ENCODE measurements at places on chromosomes 4 and X. TPM values are rescaled to one million over a fixed set of nuclear protein-coding genes. Genes with fewer than 3 reads are reported as not detected.

DNA sequence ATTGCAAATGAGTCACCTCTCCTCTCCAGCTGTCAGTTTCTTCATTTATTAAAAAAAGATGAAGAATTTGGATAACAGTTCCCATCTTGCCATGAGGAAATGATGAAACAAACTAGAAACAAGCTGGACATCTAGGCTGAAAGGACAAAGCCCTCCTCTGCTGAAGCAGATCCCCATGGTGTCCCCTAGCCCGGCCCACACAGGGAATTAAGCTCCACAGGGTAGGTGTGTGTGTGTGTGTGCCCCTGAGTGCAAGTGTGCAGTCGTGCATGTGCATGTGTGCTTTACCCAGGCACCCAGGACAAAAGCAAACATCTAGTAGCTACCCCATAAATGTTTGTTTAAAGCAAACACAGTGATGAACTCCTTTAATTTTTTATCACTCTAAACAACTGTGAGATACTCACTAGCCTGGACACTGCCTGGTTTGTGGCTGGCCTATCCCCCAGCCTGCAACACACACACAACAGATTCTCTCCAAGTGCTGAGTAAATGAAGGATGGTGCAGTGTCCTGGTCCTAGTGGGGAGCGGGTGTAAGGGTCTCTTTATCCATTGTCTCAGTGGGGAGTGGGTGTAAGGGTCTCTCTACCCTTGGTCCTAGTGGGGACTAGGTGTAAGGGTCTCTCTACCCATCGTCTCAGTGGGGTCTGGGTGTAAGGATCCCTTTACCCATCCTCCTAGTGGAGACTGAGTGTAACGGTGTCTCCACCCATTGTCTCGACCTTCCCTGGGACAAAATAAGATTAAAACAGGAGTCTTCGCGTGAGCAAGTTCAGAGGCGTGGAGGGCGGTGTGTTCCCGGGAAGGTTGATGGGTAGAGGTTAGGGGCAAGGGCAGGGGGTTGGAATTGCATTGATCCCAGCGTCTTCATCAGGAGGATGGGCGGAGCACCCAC is 688 bp upstream of the EVC start:
- no peak for DNase-seq

PLK4 gene
- total RNA-seq = 2.9 TPM

GRCh38 chr4:187183826-187184225 is 460.2 kb upstream of the FAT1 start:
- no peak for DNase-seq

YY2 gene
- 2.9 TPM for total RNA-seq

DNA sequence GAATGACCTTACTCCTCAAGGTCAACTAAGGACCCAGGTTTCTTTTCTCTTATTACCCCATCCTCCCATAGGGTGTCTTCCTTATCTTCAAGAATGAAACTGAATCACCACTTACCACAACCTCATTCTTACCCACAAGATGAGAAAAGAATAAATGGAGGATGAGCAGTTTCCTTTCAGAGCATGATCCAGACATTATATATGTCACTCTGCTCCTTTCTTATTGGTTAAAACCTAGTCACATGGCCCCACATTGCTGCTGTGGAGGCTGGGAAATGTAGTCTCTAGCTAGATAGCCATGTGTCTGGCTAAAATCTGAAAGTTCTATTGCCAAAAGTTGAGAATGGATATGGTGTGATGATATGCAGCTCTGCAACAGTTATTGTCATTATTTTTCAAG is 62.4 kb upstream of the RAI2 start:
- DNase-seq = no peak

GRCh38 chr4:102988429-102989020 is 31.0 kb downstream of the SLC9B1 start:
- no peak for DNase-seq

SPANXB1 gene
- not detected for total RNA-seq

- DNase-seq = no peak
Measured at GRCh38 chr4:112819729-112820128, 182.8 kb downstream of the LARP7 start.

- DNase-seq = no peak
Measured at GRCh38 chr4:155745984-155746383, 12.8 kb upstream of the GUCY1B1 start.

DNA sequence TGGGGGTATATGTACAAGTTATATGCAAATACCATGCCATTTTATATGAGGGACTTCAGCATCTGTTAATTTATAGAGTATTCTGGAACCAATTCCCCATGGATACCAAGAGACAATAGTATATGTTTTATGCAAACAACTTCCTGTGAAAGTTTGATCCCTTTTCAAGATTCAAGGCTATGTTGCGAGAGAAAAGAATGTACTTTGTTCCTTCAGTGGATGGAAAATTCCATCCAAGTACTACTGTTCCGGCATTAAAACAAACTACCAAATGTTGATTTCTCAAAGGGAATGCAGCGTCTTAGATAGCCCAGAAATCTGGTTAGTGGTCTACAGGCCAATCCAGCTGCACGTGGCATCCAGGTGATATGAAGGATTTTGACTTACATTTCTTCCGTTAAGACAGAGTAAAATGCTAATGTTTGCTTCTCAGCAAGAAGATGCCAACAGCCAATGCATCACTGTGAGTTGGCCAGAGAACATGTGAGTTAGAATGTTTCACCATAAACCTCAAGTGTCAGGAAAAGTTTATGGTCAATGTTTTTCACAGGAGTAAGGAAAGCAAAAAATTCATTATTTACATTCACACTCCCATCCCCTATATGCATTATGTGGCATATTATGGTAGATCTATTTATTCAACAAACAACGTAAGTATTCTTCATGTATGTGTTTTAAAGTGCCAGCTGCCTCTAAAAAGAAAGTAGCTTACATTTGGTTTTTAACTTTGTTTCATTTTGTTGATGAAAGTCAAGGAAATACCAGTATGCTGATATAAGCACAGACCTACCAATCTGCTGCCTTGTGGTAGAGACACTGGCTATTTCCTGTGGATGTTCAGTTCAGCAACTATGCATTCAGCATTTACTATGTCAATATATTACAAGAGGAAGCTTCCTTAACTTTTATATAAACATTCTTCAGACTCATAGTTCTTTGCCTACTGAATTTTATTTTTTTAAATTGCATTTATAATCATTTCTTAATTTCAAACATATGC is 44.4 kb downstream of the METTL14 start:
- no peak for DNase-seq

IL1RAPL2 gene
- total RNA-seq = not detected

GRCh38 chr4:68352791-68353190 is 2.9 kb upstream of the YTHDC1 start:
- DNase-seq = no peak

DSPP gene
- 0.13 TPM for total RNA-seq

- peak; percentile 8 for DNase-seq
Measured at GRCh38 chr4:123351713-123352112, 44.9 kb upstream of the SPRY1 start.

DNA sequence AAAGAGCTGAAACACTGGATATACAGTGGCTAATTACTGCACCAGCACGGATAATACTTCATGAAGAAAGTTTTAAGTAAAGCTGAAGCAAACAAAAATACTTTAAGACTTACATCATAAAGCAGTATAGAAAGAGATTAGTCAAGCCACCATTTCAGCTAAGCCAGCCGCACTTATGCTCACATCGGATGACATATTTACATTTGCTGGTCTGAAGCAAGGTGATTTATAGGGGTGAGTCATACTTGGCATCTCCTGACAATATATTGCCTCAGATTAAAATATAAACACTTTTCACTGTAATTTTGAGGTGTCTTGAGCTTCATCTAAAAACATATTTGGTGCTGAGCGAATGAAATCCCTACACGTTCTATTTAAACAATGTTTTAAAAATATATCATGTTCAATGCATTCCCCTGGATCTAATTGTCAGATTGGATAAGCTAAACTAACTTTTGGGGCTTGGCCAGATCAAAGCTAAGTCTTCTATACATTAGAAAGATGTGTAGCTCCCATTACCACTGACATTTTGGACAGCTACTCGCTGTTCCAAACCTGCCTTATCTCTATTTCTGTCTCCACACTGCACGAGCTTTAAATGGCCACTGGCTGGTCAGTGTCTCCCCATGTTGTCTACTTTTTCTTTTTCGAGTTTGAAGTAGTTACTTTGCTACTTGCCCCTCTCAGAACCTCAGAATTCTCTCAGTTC is 103.2 kb downstream of the VCX2 start:
- DNase-seq = no peak

DNA sequence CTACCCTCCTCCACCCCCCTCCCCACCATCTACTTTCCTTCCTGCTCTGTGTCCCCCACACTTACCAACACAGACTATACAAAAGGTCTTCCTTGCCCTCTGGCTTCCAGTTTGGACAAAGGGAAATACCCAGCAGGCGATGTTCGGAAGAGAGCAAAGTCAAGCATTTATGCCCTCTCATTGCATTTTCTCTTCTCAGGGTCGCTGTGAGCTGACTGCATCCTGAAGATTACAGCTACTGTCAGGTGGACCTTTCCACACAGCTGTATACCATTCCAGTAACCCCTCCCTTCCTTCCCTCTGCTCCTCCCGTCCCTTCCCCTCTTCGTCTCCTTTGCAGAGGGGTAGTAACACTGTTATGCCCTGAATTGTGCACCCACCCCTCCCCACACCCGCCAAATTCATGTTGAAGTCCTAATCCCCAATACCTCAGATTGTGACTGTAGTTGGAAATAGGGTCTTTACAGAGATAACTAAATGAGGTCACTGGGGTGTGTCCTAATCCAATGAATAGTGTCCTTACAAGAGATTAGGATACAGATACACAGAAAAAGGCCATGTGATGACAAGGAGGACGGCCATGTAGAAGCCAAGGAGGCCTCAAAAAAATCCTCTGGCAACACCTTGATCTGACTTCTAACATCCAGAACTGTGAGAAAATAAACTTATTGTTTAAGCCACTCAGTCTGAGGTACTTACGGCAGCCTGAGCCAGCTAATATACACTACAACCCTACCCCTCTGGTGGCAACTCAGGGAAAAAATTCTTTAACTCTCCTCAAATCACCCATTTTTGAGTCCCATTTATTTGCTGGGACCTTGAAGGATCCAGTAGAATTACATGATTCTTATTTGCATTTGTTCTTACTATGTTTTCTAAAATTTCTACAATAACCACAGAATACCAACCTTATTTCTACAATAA is 11.7 kb downstream of the MORF4L2 start:
- DNase-seq = no peak

TRIM60 gene
- total RNA-seq = not detected

DNA sequence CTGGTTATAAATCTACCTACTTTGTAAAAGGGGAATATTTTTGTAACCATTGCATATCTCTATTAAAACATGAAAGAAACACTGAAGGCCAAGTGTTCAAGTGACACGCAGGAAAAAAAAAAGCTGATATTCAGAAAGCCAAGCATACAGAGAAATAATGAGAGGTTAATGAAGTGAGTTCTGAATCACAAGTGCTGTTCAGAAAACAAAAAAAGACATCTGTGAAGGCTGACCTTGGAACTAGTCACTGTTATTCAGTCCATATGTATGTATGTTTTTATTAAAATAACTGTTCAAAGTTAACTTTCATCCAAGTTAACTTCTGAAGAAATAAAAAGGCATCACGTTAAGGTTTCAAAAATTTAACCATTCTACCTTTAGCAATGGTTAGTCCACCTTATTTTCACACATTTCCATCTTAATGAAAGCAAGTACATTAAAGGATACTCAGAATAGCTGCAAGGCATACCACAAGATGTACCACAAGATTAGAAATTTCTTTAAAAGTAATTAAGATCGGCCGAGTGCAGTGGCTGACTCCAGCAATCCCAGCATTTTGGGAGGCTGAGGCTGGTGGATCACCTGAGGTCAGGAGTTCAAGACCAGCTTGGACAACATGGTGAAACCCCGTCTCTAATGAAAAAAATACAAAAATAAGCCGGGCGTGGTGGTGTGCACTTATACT is 31.4 kb downstream of the SH3RF1 start:
- no peak for DNase-seq

- DNase-seq = no peak
Measured at GRCh38 chrX:97397371-97397770, 513.7 kb downstream of the RPA4 start.

RHOXF1 gene
- not detected for total RNA-seq

USP17L20 gene
- total RNA-seq = not detected

MAGEC2 gene
- total RNA-seq = not detected

- no peak for DNase-seq
Measured at GRCh38 chr4:139770361-139770760, 104.7 kb downstream of the MGST2 start.

MAGEC3 gene
- not detected for total RNA-seq

DNA sequence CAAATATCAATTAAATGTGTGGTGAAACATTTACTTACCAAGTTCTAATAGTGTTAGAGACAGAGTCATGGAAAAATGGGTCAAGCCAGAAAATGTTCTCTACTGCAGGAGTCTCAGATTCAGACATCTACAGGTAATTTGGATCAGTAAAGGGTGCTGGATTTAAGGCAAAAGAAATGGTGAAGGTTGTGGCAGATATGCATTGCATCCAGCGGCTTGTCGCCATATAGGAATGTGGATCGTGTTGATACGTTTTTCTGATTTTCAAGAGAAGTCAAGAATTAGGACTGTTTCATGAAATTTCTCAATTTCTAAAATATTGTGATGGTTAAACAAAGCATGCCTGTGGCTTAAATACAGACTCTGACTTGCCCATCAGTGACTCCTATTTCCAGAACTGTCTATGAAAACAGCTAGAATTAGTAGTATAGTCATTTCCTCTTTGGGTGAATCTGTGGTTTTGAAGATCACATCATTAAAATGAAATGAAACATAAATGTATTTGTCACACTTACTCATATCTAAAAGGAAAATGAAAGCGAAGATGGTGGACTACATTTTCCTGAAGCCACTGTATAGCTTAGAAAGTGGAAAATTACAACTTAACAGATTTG is 110.1 kb upstream of the VEGFC start:
- DNase-seq = no peak

DNA sequence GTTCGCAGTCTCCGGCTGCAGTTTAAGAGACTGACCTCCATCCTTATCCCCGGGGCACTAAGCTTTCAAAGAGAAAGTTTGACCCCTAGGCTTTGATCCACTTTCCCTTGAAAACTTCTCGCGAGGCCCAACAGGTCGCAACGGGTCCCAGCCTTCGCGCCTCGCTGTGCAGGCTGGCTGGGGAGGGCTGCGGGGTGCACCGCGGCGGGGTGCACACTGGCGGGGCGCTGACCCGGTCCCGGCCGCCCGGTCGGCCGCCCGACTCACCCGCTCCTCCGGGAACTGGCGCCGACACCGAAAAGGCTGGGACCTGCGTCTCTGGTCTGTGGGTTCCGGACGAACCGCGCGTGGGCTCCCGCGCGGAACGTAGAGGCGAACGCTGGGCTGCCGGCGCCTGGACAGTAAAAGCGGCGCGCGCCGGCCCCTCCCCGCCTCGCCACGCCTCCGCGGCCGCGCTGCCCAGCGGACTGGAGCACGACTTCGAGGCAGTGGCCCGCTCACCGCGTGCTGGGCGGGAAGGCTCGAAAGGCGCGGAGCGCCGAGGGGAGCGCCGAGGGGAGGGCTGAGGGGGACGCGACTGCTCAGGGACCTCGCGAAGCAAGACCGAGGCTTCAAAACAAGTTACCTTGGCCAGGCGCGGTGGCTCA is at the start of gene TAF7L:
Gene TAF7L (minus strand): TSS at position 378 of the 647 bp plus-strand sequence. CDS start 3,791 bp downstream, outside the sequence.
- DNase-seq = no peak

DNA sequence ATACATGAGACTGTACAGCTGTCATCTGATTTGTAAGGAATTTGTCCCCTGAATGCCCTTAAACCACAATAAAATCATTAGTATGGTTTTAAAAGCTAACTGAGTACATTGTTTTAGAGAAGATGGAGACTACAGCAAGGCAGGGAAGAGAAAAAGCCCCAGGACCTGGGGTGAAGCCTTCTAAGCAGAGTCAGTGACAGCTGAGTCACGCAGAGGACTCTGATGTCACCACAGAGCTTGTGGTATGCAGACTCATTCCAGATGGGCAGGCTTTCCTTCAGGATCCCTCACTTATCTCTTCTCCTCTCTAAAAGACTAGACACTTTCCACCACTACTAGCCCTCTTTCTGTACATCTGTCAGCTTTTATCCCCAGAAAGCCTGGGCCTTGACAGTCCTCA is 97.1 kb upstream of the ATOH1 start:
- no peak for DNase-seq
